ENCODE measurements at places on chromosomes 16 and 17. TPM values are rescaled to one million over a fixed set of nuclear protein-coding genes. Genes with fewer than 3 reads are reported as not detected.

Gene KRT28
- total RNA-seq, result not detected

Gene USP43
- 0.09 TPM for total RNA-seq

Gene CCDC102A
- 3.0 TPM for total RNA-seq

Gene TEKT5
- total RNA-seq, result not detected

Gene KRT33A
- total RNA-seq, result not detected

Gene FOXF1
- total RNA-seq, result not detected

Gene BIRC5
- total RNA-seq, result 104 TPM

Gene KRTAP3-3
- total RNA-seq, result not detected

Gene TENT4B
- 8.4 TPM for total RNA-seq

Gene KCNJ18
- total RNA-seq, result not detected

GRCh38 chr16:48157794-48158193 lies 2.0 kb upstream of the ABCC12 start:
- no peak overlapping the region for H3K4me3 ChIP-seq
- H3K36me3 ChIP-seq, result no peaks in the 10 kb centered on the region
- peaks cover 3% of the 10 kb centered on the region for H3K4me1 ChIP-seq
- H3K27ac ChIP-seq, result no peak overlapping the region
- peaks cover 7% of the 10 kb centered on the region for H3K27me3 ChIP-seq

DNA sequence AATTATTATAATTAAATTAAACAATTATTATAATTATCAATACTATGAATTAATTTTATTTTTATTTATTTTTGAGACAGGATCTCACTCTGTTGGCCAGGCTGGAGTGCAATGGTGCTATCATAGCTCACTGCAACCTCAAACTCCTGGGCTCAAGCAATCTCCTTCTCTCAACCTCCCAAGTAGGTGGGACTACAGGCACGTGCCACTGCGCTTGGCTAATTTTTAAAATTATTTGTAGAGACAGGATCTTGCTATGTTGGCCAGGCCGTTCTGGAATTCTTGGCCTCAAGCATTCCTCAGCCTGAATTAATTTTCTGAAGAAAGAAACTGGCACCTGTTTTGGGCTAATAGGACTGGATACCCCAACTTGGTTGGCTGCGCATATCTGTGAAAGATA lies 10.3 kb downstream of the GNA13 start:
- H3K27me3 ChIP-seq, result no peaks in the 10 kb centered on the region
- H3K4me3 ChIP-seq, result no peak overlapping the region
- peaks cover 63% of the 10 kb centered on the region for H3K36me3 ChIP-seq
- H3K4me1 ChIP-seq, result peaks cover 9% of the 10 kb centered on the region
- DNase-seq, result no peak

- no peak overlapping the region for H3K4me3 ChIP-seq
- no peaks in the 10 kb centered on the region for H3K27me3 ChIP-seq
- H3K36me3 ChIP-seq, result no peaks in the 10 kb centered on the region
- no peak overlapping the region for H3K27ac ChIP-seq
These were observed 106.9 kb downstream of the SYCE1L start for GRCh38 chr16:77306075-77306474.

DNA sequence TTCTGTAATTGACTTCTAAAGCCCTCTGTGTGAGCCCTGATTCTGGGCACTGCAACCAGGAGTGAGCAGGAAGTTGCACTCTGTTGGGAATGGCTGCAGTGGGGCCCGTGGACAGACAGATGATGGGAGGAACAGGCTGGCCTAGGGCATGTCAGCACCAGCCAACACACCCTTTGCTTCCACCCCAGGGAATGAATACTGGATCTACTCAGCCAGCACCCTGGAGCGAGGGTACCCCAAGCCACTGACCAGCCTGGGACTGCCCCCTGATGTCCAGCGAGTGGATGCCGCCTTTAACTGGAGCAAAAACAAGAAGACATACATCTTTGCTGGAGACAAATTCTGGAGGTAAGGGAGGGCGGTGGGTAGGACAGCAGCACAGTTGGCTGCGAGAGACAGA lies 10.8 kb upstream of the LPCAT2 start:
- H3K4me1 ChIP-seq, result peaks cover 4% of the 10 kb centered on the region
- no peak overlapping the region for H3K27ac ChIP-seq
- no peaks in the 10 kb centered on the region for H3K36me3 ChIP-seq

DNA sequence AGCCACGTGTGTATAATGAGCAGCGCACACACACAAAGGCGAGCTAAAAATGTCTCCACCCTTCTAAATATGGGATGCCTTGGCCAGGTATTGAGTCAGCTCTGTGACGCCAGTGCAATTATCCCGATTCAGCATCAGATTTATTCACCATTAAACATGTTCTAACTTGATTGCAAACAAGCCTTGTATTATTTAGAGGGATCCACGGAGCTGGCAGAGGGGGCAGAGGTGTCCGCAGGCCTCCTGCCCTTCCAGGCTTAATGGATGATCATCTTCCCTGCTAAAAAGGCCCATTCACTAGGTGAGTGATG lies 591.7 kb downstream of the MAF start:
- peaks cover 10% of the 10 kb centered on the region for H3K27me3 ChIP-seq
- no peak overlapping the region for H3K4me3 ChIP-seq
- H3K4me1 ChIP-seq, result no peaks in the 10 kb centered on the region
- no peak for DNase-seq
- H3K36me3 ChIP-seq, result no peaks in the 10 kb centered on the region

GRCh38 chr16:89050119-89050867 lies 43.4 kb upstream of the ACSF3 start:
- no peaks in the 10 kb centered on the region for H3K36me3 ChIP-seq
- H3K27me3 ChIP-seq, result peaks cover 14% of the 10 kb centered on the region
- H3K4me3 ChIP-seq, result no peak overlapping the region
- no peak for DNase-seq

GRCh38 chr16:24686678-24687077 lies 42.8 kb upstream of the TNRC6A start:
- H3K27me3 ChIP-seq, result 0 out of 3 replicates have a peak, but pooled peaks cover 2% of the 10 kb centered on the region
- DNase-seq, result no peak
- H3K4me1 ChIP-seq, result no peaks in the 10 kb centered on the region
- no peaks in the 10 kb centered on the region for H3K36me3 ChIP-seq
- no peak overlapping the region for H3K4me3 ChIP-seq
- H3K27ac ChIP-seq, result no peak overlapping the region

GRCh38 chr16:1884155-1884760 lies 12.3 kb upstream of the MEIOB start:
- no peaks in the 10 kb centered on the region for H3K36me3 ChIP-seq
- DNase-seq, result peak; percentile 59

DNA sequence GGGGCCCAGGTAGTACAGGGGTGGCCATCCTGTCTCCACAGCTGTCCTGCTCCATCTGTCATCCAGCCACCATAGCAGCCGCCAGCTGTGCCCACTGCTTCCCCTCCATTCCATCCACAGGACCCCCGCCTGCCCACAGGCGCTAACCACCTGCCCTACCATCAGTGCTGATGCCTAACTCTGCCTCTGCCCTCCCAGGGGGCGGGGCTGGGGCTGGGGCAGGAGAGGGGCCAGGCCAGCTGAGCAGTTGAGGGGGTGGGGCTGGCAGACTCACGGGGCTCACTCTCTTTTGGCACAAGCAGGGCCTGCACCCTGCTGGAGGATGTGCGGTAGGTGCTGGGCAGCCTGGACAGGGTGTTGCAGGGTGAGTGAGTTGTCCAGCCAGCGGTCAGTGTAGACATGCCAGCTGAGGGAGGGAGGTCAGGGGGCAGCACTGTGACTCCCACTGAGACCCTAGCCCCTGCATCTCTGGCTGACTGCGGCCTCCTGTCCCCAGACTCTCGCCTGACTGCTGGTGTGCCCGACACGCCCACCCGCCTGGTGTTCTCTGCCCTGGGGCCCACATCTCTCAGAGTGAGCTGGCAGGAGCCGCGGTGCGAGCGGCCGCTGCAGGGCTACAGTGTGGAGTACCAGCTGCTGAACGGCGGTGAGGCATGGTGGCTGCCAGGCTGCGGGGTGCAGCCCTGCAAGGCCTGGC lies 9.6 kb downstream of the GALK1 start:
- H3K4me3 ChIP-seq, result no peak overlapping the region
- no peak overlapping the region for H3K27ac ChIP-seq
- no peak for DNase-seq
- H3K27me3 ChIP-seq, result no peaks in the 10 kb centered on the region
- H3K36me3 ChIP-seq, result no peaks in the 10 kb centered on the region

GRCh38 chr16:68420366-68420942 lies 27.9 kb downstream of the SMPD3 start:
- H3K4me1 ChIP-seq, result no peaks in the 10 kb centered on the region
- H3K4me3 ChIP-seq, result no peak overlapping the region
- no peak for DNase-seq
- peaks cover 7% of the 10 kb centered on the region for H3K27me3 ChIP-seq
- no peaks in the 10 kb centered on the region for H3K36me3 ChIP-seq

- H3K4me1 ChIP-seq, result no peaks in the 10 kb centered on the region
- H3K4me3 ChIP-seq, result no peak overlapping the region
- DNase-seq, result no peak
- no peaks in the 10 kb centered on the region for H3K27me3 ChIP-seq
These were observed 191.5 kb upstream of the SHISA6 start for GRCh38 chr17:11049539-11049938.

- no peaks in the 10 kb centered on the region for H3K36me3 ChIP-seq
- no peaks in the 10 kb centered on the region for H3K27me3 ChIP-seq
- no peak overlapping the region for H3K4me3 ChIP-seq
- H3K4me1 ChIP-seq, result no peaks in the 10 kb centered on the region
- no peak for DNase-seq
These were observed 301.7 kb downstream of the KIF2B start for GRCh38 chr17:54124456-54124855.

DNA sequence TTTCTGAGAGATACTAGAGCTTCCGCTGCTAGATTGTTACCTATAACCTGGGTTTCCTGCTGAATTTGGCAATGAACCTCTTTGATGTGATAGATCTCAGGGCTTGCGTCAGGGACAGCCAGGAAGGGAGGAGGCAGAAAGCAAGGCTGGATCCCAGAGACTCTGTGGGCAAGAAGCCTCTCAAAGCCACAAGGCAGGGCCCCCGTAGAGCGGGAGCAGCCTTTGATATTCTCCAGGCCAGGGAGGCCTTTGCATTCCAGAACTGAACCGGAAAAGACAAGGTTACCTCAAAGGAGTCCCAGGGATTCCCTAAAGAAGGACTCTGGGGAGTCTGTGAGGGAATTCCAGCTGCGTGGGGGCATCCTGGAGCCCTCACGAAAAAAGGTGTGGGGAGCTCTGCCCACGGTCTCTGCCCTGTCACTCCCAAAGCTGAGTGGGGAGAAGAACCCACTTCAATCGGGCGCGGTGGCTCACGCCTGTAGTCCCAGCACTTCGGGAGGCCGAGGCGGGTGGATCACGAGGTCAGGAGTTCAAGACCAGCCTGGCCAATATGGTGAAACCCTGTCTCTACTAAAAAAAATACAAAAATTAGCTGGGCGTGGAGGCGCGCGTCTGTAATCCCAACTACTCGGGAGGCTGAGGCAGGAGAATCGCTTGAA lies 14.3 kb upstream of the SCIMP start:
- no peak for DNase-seq
- no peaks in the 10 kb centered on the region for H3K4me1 ChIP-seq
- no peak overlapping the region for H3K27ac ChIP-seq
- no peak overlapping the region for H3K4me3 ChIP-seq
- no peaks in the 10 kb centered on the region for H3K27me3 ChIP-seq

- H3K27me3 ChIP-seq, result no peaks in the 10 kb centered on the region
- H3K27ac ChIP-seq, result no peak overlapping the region
- no peak for DNase-seq
These were observed 610.7 kb downstream of the KCNJ2 start for GRCh38 chr17:70780031-70780430.

- H3K27me3 ChIP-seq, result no peaks in the 10 kb centered on the region
- peaks cover 98% of the 10 kb centered on the region for H3K36me3 ChIP-seq
- H3K4me3 ChIP-seq, result no peak overlapping the region
- H3K27ac ChIP-seq, result no peak overlapping the region
- H3K4me1 ChIP-seq, result peaks cover 20% of the 10 kb centered on the region
These were observed 17.8 kb downstream of the HAPSTR1 start for GRCh38 chr16:9109255-9109654.

GRCh38 chr17:72419866-72420774 lies 299.3 kb downstream of the SOX9 start:
- H3K27ac ChIP-seq, result no peak overlapping the region
- no peak overlapping the region for H3K4me3 ChIP-seq
- H3K4me1 ChIP-seq, result no peaks in the 10 kb centered on the region
- H3K36me3 ChIP-seq, result no peaks in the 10 kb centered on the region
- DNase-seq, result no peak
- H3K27me3 ChIP-seq, result no peaks in the 10 kb centered on the region

DNA sequence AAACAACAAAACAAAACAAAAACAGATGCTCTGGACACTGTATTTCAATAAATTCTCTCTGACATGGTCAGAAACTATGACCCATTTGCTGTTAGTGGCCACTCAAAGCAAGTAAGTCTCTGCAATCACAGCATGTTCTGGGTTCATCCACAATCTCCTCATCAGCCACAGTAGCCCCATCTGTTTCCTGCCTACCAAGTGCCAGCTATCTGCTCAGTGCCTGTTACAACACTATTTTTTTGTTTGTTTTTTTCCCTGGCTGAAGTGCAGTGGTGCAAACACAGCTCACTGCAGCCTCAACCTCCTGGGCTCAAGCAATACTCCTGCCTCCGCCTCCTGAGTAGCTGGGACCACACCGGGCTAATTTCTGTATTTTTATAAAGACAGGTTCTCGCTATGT lies 137.9 kb downstream of the SOX9 start:
- H3K27me3 ChIP-seq, result no peaks in the 10 kb centered on the region
- no peaks in the 10 kb centered on the region for H3K36me3 ChIP-seq
- DNase-seq, result no peak
- no peaks in the 10 kb centered on the region for H3K4me1 ChIP-seq
- H3K4me3 ChIP-seq, result no peak overlapping the region
